ENCODE measurements at places on chromosomes 6 and 20. TPM values are rescaled to one million over a fixed set of nuclear protein-coding genes. Genes with fewer than 3 reads are reported as not detected.

TREM1 gene
- total RNA-seq: not detected

GRCh38 chr6:104633125-104633524 lies 226.6 kb downstream of the HACE1 start:
- H3K36me3 ChIP-seq: no peaks in the 10 kb centered on the region
- no peak overlapping the region for H3K4me3 ChIP-seq
- H3K27me3 ChIP-seq: no peaks in the 10 kb centered on the region
- H3K27ac ChIP-seq: no peak overlapping the region

BTBD9 gene
- 8.5 TPM for total RNA-seq

AKAP7 gene
- total RNA-seq: 5.9 TPM

ALDH5A1 gene
- total RNA-seq: 0.78 TPM

GRCh38 chr6:161137839-161138542 lies 135.9 kb downstream of the AGPAT4 start:
- H3K27ac ChIP-seq: no peak overlapping the region
- no peak for DNase-seq
- H3K4me1 ChIP-seq: peaks cover 8% of the 10 kb centered on the region
- peaks cover 28% of the 10 kb centered on the region for H3K36me3 ChIP-seq
- no peaks in the 10 kb centered on the region for H3K27me3 ChIP-seq
- H3K4me3 ChIP-seq: no peak overlapping the region

Measured in SJSA1 (cell line).